ENCODE measurements at places on chromosomes 16 and 17. TPM values are rescaled to one million over a fixed set of nuclear protein-coding genes. Genes with fewer than 3 reads are reported as not detected.
A peak's percentile ranks its signal among the peaks of the same experiment; 100 is the strongest.

GRCh38 chr17:82238472-82239201 lies 9.8 kb downstream of the SLC16A3 start:
- no peak overlapping the region for H3K4me3 ChIP-seq
- H3K27ac ChIP-seq: peak overlapping the region; percentile 67
- peaks cover 49% of the 10 kb centered on the region for H3K4me1 ChIP-seq
- H3K36me3 ChIP-seq: peaks cover 11% of the 10 kb centered on the region

DNA sequence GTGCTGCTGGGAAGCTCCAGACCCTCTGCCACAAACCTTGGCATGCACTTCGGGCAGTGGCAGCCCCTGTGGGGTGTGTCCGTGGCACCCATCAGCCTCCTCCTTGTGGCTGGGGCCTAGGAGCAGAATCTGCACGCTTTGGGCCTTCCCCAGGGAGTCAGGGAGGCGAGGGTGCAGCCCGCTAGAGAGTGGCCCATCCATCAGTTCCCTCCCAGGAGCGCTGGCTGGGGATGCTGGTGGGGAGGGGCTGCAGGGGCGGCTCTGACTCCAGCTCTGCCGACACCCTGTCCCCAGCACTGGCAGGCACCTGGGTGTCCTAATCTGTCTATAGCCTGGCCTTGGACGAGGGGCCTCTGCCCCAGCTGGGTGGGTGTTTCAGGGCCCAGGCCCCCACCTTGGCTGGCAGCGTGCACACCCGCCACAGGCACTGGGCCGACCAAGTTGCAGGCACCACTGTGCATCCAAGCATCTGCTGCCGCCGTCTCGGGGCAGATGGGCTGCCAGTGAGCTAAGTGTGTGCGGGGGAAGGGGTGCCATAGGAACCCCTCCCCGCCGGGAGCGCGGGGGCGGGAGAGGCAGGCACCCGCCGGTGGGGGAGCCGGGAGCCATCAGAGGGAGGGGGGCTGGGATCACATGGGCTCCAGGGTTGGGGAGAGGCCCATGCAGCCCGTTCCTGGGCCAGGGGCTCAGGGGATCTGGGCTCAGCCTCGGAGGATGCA lies 30.2 kb downstream of the ENDOV start:
- H3K4me3 ChIP-seq: no peak overlapping the region
- no peaks in the 10 kb centered on the region for H3K27me3 ChIP-seq
- no peak for DNase-seq
- H3K27ac ChIP-seq: no peak overlapping the region

Gene C17orf78
- total RNA-seq: not detected

DNA sequence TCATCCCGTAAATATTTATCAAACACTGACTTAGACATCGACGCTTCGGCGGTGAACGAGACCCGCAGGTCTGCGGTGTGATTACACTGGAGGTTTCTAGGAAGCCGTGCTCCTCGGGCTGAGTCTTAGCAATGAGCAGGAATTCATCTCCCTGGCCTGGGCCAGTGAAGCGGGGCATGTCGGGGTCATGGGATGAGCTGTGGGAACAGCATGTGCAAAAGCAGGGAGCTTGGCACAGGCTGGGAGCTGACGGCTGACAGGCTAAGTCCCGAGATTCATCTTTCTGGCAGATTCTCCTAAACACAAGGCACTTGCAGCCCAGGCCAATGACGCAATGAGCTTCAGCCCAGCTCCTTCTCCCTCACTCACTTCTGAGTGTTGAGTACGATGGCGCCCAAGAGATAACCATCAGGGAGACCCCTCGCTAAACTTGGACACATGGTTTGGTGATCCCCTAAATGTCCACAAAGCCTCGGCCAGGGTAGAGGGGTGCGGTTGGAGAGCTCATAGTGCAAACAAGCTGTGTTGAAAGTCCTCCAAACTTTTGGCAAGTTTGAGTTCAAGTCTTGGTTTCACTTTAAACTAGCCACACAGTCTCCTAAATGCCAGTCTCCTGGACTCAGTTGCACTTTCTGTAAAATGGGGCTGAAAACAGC lies 12.8 kb downstream of the CRISPLD2 start:
- no peaks in the 10 kb centered on the region for H3K27me3 ChIP-seq
- no peak for DNase-seq
- peak overlapping the region; percentile 76 for H3K27ac ChIP-seq
- no peaks in the 10 kb centered on the region for H3K4me1 ChIP-seq
- H3K4me3 ChIP-seq: no peak overlapping the region

DNA sequence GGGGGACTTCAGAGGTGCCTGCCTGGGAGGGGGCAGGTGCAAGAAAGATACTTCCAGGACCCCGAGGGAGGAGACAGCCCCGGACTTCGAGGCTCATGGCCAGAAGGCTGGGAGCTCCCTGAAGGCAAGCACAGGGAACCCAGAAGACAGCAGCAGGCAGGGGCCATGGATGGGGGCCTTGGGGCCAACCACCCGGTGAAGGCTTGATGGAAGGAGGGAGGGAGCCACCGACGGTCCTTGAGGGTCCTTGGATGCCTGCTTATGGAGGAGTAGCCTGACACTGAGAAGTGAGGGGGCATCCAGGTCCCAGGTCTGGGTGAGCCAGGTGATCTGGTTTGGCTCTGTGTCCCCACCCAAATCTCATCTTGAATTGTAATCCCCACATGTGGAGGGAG lies 89.7 kb downstream of the SEC14L1 start:
- no peaks in the 10 kb centered on the region for H3K36me3 ChIP-seq
- H3K27me3 ChIP-seq: no peaks in the 10 kb centered on the region
- H3K4me3 ChIP-seq: no peak overlapping the region
- no peak for DNase-seq

DNA sequence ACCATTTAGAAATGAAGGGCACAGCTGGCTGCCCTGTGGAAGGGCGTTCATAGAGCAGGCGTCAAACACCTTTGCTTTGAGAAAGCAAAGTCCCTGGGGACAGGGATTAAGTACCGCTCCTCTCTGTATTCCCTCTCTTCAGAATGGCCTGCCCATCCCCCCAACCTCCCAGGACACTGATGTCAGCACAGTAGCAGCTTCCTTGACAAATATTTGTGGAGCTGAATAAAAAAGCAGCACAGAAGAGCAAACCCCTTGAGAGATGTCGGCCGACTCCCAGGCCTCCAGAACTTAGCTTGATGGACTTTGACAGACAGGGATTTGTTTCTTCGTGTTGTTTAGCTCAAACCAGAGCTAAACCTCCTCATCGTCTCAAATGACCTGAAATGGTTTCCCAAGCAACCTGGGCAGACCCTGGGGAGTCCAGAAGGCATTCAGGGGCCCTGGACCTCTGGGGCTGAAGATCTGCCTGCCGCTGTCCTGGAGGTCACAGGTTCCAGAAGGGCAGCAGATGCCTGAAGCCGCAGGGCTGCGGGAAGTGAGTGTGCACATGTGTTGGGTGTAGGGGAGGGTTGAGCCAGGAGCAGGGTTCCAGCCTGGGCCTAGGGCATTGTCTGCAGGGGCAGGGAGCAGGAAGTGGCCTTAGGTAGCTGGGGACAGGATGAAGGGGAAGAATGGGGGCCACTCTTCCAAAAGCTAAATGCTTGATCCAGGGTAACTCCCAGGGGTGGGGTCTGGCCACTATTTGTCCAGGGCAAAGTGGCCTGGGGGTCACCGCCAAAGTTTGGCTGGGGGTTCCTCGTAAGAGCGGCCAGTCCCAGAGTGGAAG lies 42.3 kb upstream of the NKD1 start:
- H3K4me3 ChIP-seq: no peak overlapping the region
- no peaks in the 10 kb centered on the region for H3K27me3 ChIP-seq
- H3K27ac ChIP-seq: no peak overlapping the region
- DNase-seq: no peak
- H3K36me3 ChIP-seq: no peaks in the 10 kb centered on the region
- H3K4me1 ChIP-seq: no peaks in the 10 kb centered on the region

DNA sequence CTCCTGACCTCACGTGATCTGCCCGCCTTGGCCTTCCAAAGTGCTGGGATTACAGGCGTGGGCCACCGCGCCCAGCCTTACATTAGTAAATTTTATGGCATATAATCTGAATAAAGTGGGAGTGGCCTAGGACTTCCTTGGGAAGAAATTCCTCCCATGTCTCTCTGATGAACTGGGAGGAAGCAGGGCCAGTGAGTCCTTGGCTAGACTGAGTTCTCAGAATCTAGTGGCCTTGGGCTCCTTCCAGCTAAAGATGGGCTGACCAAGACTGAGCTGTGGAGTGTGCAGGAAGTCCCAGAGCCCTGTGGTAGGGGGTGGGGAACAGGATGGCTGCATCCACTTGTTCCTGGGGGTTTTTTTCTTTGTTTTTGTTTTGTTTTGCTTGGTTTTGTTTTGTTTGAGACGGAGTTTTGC lies 10.0 kb upstream of the NAGLU start:
- H3K27ac ChIP-seq: no peak overlapping the region
- H3K36me3 ChIP-seq: peaks cover 17% of the 10 kb centered on the region
- H3K4me3 ChIP-seq: no peak overlapping the region
- no peak for DNase-seq

GRCh38 chr16:4696172-4696904 lies 3.0 kb downstream of the NUDT16L1 start:
- H3K27me3 ChIP-seq: no peaks in the 10 kb centered on the region
- H3K4me3 ChIP-seq: no peak overlapping the region
- DNase-seq: no peak
- H3K4me1 ChIP-seq: peaks cover 3% of the 10 kb centered on the region
- H3K27ac ChIP-seq: no peak overlapping the region
- peaks cover 3% of the 10 kb centered on the region for H3K36me3 ChIP-seq

DNA sequence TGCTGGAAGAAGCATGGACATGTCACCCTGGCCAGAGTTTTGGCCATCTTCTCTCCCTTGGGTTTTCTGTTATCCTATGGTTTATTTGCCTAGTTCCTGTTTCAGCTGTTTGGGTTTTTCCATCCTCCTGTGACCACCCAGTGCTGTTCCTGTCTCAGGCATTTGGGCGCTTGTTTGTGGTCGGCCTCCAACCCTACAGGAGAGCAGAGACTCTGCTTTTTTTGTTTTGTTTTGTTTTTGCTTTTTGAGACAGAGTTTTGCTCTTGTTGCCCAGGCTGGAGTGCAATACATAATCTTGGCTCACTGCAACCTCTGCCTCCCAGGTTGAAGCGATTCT lies 3.3 kb upstream of the ZC3H7A start:
- no peaks in the 10 kb centered on the region for H3K27me3 ChIP-seq
- H3K4me3 ChIP-seq: no peak overlapping the region
- DNase-seq: no peak
- peaks cover 13% of the 10 kb centered on the region for H3K4me1 ChIP-seq
- H3K36me3 ChIP-seq: no peaks in the 10 kb centered on the region
- H3K27ac ChIP-seq: no peak overlapping the region

DNA sequence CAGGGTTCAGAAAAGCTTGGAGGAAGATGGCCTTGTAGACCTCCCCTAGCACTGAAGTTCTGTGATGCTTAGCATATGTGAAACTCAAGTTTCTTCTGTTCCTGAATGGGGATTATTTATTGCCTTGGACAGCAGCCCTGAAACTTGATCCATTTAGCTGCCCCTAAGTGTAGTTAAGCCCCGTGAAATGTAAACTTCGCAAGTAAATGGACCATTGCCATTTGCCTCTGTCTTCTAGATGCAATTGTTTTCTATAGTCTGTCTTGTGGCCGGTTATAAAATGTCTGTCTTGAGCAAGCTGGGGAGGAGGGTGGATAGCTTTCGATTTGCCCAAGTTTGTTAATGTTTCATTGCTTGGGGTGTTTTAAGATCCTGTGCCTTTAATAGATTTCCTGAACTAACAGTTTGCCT lies 261.8 kb downstream of the CDH13 start:
- no peak overlapping the region for H3K4me3 ChIP-seq
- no peaks in the 10 kb centered on the region for H3K27me3 ChIP-seq
- H3K27ac ChIP-seq: no peak overlapping the region

- no peak overlapping the region for H3K27ac ChIP-seq
- H3K4me1 ChIP-seq: no peaks in the 10 kb centered on the region
- H3K4me3 ChIP-seq: no peak overlapping the region
Observed at GRCh38 chr17:11178581-11178980, 62.4 kb upstream of the SHISA6 start.

DNA sequence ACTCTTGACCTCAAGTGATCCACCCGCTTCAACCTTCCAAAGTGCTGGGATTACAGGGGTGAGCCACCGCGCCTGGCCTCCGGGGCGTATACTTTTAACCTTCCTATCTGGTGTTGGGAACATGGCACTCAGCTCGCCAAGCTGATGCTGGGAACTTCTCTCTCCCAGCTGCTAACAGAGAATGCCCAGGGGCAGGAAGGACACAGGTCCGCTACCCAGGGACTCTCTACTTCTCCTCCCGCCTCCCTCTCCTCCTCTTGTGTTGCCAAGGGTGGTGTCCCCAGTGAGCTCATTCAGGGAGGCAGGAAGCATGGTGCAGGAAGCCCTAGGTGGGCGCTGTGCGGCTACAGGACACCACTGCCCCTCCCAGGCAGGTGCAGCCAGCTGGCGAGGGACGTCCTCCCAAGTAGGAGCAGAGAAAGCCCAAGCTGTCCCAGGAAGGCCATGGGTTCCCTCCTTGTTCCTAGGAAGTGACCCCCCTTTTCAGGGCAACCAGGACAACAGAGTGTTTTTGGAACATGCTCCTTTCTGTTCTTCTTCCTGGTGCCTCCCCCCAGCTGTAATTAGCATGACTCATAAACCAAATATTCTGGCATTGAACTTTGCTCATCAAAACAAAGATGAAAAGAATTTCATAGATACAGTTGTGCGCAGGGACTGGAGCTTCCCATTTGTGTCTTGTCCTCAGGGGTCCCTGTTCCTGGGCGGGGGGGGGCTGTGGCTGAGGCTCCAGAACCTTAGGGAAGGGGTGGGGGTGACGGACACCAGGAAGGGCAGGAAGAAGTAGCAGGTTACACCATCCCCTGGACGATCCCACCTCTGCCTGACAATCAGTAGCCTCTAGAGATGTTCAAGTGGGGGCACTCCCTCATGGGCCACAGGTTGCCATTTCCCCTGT lies 2.7 kb downstream of the C1QTNF1 start:
- no peak for DNase-seq
- peaks cover 2% of the 10 kb centered on the region for H3K27me3 ChIP-seq
- peak overlapping the region; percentile 26 for H3K27ac ChIP-seq
- no peaks in the 10 kb centered on the region for H3K36me3 ChIP-seq
- H3K4me3 ChIP-seq: no peak overlapping the region

Gene KRT12
- not detected for total RNA-seq

- no peaks in the 10 kb centered on the region for H3K36me3 ChIP-seq
- H3K27ac ChIP-seq: no peak overlapping the region
- H3K27me3 ChIP-seq: no peaks in the 10 kb centered on the region
- DNase-seq: no peak
- no peaks in the 10 kb centered on the region for H3K4me1 ChIP-seq
- H3K4me3 ChIP-seq: no peak overlapping the region
Observed at GRCh38 chr17:65900216-65900615, 291.7 kb downstream of the CEP112 start.
